Substantia nigra (tissue), 51 donors: ENCODE measurements at places on chromosomes 5 and 9.

- no peak for DNase-seq
These were observed 864 bp downstream of the PAPPA start for GRCh38 chr9:116154334-116154975.

DNA sequence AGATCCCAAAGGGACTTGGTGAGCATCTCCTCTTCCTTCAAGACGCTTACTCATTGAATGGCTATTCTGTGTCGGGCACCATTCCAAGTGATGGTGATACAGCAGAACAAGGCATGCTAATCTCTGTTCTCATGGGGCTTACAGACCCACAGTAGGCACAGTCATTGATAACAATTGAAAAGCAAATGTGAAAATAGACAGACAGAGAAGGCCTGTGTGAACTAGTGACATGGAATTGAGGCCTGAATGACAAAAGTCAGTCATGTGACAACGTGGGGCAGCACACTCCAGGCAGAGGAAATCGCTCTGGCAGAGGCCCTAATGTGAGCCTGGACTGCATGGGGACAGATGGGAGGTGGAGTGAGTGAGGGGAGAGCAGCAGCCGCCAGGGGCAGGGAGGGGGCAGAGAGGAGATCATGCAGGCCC, 70.7 kb upstream of the CPLX2 start:
- DNase-seq, result no peak

DNA sequence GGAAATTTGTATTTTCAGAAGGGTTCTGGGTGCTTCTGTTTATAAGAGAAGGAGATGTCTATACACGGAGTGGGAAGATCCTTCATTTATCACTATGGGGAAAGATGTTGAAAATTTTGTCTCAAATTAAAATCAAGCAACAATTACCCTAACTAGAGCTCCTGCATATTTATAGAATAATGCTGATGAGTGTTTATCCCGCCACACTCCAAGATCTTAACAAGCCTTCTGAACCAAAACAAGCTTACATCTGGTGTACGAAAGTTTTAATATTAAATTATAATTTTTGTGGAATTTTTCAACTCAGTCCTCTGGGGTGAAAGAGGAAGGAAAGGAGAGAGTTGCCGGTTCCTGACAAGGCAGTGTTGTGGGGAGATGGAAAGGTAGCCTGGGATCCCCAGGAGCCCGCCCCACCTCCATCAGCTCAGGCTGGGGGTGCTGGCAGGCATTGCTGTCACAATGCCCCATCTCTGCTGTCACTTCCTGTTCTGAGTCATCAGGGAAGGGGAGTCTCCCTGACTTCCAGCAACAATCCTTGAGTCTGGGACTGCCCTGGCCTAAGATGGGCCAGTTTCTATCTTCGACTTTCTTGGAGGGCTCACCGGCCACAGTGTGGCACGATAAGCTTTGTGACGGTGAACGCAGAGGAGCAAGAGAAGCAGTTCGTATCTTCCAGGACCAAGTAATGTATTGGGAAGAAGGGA, 64.5 kb downstream of the ERAP1 start:
- no peak for DNase-seq

DNA sequence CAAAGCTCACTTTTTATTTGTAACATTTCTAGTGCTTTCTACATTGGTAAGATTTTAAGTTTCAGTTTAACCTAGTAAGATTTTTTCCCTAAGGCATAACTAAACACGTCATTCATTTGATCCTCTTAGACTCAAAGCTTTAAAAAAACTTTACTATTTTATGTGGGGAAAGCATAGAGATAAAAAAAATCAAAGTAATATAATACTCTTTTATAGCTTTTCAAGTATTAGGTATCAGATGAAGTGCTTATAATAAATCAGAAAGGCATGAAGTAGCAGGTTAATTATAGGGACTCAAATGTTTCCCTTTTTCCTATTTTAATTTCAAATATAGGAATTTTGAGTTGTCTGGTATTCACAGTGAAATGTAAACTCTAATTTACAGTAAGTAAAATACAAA, 68.0 kb upstream of the POU5F2 start:
- no peak for DNase-seq

DNA sequence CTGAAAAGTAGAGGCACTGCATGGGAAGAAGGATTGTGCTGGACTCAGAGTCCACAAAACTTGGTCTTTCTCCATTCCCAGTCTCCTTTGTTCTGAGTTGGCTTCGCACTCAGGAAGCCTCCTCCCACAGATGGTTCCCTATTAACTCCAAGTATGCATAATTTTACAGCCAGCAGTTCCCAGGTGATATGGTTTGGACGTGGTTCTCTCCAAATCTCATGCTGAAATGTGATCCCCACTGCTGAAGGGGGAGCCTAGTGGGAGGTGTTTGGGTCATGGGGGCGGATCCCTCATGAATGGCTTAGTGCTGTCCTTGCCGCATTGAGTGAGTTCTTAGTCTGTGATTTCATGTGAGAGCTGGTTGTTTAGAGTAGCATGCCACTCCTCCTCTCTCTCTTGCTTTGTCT, 86.6 kb downstream of the FEM1C start:
- DNase-seq, result no peak

- DNase-seq, result no peak
These were observed 113.5 kb downstream of the MPDZ start for GRCh38 chr9:13165956-13166355.

GRCh38 chr9:132811985-132812384, 66.1 kb downstream of the AK8 start:
- DNase-seq, result no peak

- no peak for DNase-seq
These were observed 157.6 kb upstream of the IRX2 start for GRCh38 chr5:2909035-2909434.

- no peak for DNase-seq
These were observed 1.4 kb downstream of the SAP30L start for GRCh38 chr5:154447089-154447725.

GRCh38 chr9:122719218-122719617, 4.6 kb upstream of the OR1L4 start:
- no peak for DNase-seq

DNA sequence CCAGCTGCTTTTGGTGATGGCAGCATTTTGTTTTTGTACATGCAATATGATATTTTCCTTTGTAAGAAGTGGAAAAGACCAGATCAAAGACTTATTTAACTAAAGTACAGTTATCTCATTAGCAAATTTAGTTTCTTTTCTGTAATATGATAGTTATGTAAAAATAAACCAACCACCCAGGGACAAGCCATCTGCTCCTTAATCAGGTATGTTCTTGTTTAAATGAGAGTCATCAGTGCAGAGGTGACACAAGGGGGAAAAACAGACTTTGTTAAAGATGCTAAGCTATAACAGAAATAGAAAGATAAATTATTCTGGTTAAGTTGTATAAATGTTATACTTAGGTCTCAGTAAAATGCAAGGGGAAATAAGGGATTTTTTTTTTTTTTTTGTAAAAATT, 805.7 kb upstream of the SEMA6A start:
- DNase-seq, result no peak

DNA sequence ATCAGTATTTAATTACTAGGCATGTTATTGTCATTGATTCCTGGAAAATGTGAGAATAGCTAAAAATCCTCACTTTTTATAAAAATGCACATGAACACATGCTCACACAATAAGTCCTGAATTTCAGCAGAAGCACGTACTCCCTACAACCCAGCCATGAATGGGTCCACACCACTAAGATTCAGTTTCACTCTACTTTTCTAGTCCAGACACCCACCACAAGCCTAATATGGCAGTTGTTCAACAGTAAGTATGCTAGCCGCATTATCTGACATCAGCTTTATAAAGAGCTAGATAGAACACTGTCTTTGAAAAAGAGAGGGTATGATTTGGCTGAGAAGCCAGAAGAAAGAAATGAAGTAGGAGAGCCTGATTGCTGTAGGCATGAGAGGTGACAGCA, 639.3 kb downstream of the BRINP1 start:
- no peak for DNase-seq

- peak; percentile 7 for DNase-seq
These were observed 11.5 kb upstream of the C5orf58 start for GRCh38 chr5:170221327-170221741.

- no peak for DNase-seq
These were observed 33.4 kb upstream of the AGXT2 start for GRCh38 chr5:35081134-35081533.

- DNase-seq, result no peak
These were observed 118.7 kb upstream of the NEK6 start for GRCh38 chr9:124139001-124139400.

- DNase-seq, result no peak
These were observed 70.2 kb upstream of the CDH6 start for GRCh38 chr5:31122998-31123951.

DNA sequence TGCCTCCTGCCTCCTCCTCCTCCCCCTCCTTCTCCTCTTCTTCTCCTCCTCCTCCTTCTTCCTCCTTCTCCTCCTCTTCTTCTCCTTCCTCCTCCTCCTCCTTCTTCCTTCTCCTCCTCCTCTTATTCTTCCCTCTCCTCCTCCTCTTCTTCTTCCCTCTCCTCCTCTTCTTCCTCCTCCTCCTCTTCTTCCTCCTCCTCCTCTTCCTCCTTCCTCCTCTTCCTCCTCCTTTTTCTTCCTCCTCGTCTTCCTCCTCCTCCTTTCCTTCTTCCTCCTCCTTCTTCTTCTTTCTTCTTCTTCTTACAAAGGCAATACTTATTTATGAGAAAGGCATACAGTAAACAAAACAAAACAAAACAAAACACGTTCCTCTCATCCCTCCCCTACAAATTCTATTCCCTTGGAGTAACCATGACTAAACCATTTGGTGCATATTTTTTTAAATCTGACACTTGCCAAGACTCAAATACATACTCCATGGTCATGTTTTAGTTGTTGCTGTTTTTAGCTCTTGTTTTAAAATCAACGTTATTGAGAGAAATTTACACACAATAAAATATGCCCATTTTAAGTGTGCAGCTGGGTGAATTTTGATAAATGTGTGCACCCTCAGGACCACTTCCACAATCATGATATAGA, 135.6 kb downstream of the FOXD1 start:
- no peak for DNase-seq

- DNase-seq, result no peak
These were observed 186.8 kb downstream of the SNX18 start for GRCh38 chr5:54704333-54704732.

GRCh38 chr5:131266370-131267060, 2.7 kb downstream of the CDC42SE2 start:
- DNase-seq, result no peak

DNA sequence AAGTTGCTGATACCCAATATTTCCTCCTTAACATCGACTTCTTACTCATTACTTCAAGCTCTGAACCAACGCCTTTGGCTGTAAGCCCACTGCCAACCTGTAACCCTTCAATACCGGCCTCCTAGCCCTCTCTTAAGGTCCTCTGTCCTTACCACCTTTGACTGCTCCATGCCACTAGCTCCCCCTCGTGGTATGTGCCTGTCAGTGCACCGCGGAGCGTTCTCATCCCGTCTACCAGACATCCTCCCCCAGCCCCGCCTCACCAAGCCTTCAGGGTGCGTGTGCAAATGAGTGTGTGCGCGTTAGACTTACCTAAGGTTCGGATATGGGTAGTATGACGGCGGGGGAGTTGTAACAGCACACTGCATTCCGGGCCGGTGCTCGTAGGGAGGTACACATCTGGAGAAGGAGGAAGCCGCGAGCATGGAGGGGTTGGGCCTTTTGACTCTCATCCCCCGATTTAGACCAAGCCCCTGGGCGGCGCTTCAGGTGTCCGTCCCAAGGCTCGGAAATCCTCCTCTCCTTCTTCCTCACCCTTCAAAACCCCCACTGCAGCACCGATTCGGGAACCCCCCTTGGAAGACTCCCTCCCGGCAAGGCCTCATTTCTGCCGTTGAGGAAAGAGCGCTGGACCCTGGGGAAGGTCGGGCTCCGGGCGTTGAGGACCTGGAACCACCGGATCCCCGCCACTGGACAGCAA, 2.8 kb upstream of the MYORG start:
- peak; percentile 83 for DNase-seq

GRCh38 chr5:33969572-33970452, 14.7 kb downstream of the SLC45A2 start:
- no peak for DNase-seq

- DNase-seq, result no peak
These were observed 93.3 kb downstream of the TLE1 start for GRCh38 chr9:81595887-81596543.

- no peak for DNase-seq
These were observed 16.5 kb upstream of the AHRR start for GRCh38 chr5:305050-305449.

DNA sequence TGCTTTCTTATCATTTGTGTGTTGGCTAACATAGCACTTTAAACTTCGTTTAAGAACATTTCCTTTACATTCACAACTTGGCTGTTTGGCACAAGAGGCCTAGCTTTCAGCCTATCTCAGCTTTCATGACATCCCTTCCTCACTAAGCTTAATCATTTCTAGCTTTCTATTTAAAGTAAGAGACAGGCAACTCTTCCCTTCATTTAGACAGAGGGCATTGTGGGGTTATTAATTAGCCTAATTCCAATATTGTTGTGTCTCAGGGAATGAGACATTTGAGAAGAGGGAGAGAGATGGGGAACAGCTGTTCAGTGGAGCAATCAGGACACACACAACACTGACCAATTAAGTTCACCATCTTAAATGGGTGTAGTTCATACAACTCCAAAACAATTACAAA, 51.0 kb upstream of the OR2K2 start:
- DNase-seq, result no peak

GRCh38 chr5:10036136-10036815, 213.4 kb downstream of the ATPSCKMT start:
- DNase-seq, result no peak

- no peak for DNase-seq
These were observed 34.2 kb upstream of the HSD17B4 start for GRCh38 chr5:119417891-119418605.

- DNase-seq, result no peak
These were observed 82.1 kb upstream of the PITX1 start for GRCh38 chr5:135116160-135116561.

DNA sequence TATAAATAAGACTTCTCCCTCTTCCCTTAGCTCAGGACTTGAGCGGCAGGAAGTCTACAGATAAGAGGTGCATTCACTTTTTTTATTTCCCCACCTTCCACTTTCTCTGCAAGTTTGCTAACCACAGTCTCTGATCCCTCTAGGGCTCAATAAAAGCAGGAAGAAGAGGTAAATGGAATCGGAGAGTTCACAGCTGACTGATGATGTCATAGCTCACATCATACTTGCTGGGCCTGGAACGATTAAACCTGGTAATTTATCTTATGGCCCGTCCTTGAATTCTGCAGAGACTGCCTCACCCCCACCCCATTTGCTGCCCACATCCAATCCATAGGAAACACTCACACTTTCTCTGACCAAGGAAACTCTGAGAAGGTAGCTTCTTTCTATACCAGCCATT, 62.9 kb downstream of the DRD1 start:
- no peak for DNase-seq

GRCh38 chr5:107444300-107444699, 226.4 kb downstream of the EFNA5 start:
- no peak for DNase-seq

GRCh38 chr9:96150324-96151227, 151.4 kb downstream of the HSD17B3 start:
- no peak for DNase-seq

- no peak for DNase-seq
These were observed 45.7 kb downstream of the BNC2 start for GRCh38 chr9:16824545-16825330.

DNA sequence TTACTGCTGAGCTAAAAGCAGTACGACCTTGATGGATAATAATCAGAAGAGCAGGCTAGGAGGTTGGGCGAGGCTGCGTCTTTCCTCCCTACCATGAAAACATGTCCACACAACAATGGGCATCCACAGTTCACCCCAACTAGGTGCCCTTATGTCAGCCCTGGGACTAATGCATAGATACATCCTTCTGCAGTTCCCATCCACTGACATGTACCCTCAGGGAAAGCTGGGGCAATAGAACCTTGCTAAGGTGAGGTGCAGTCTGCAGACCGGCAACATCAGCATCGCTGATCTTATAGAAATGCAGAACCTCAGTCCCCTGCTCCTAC, 697 bp upstream of the PRUNE2 start:
- DNase-seq, result no peak
